ENCODE measurements at places on chromosomes 2 and 18. TPM values are rescaled to one million over a fixed set of nuclear protein-coding genes. Genes with fewer than 3 reads are reported as not detected.

The FHL2 gene
- total RNA-seq, result 21.9 TPM

DNA sequence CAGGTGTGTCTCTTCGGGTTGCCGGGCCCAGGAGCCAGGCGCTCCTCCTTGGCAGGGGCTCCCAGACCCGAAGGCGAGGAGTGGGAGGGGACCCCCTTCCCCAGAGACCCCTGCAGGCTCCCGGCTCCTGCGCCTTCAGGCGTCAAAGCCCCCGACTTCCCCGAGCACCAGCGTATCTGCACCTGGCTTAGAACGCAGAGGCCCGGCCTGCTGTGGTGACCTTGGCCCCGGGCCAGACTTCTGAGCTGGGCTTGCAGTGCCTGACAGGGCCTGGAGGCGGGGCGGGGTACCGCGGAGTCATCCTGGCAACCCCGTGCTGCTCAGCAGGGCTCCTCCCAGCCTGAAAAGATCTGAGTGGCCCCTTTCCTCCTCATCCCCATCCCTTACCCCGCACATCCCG lies 27.0 kb downstream of the SKA1 start:
- H3K27ac ChIP-seq, result no peak overlapping the region
- H3K4me1 ChIP-seq, result peaks cover 55% of the 10 kb centered on the region
- no peak for DNase-seq
- H3K4me3 ChIP-seq, result no peak overlapping the region
- peaks cover 7% of the 10 kb centered on the region for H3K27me3 ChIP-seq
- no peaks in the 10 kb centered on the region for H3K36me3 ChIP-seq

DNA sequence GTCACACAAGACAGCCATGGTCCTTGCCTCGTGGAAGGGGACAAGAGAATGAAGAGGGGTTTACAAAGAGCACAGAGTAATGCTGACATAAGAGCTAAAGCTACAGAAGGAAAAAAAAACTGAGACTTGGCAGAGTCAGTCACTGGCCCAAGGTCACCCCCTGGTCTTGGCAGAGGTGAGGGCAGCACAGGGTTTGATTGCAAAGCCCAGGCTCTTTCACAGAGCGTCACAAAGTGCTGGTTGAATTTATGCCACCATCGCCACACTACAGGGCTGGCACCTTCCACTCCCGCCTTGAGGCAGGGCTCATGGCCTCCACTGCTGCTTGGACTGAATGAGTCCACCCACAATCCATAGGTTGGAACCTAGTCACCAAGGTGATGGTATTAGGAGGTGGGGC lies 190.2 kb downstream of the INHBB start:
- H3K36me3 ChIP-seq, result no peaks in the 10 kb centered on the region
- peaks cover 14% of the 10 kb centered on the region for H3K4me1 ChIP-seq
- no peak overlapping the region for H3K4me3 ChIP-seq
- H3K27me3 ChIP-seq, result peaks cover 4% of the 10 kb centered on the region

The NYAP2 gene
- 1.00 TPM for total RNA-seq

DNA sequence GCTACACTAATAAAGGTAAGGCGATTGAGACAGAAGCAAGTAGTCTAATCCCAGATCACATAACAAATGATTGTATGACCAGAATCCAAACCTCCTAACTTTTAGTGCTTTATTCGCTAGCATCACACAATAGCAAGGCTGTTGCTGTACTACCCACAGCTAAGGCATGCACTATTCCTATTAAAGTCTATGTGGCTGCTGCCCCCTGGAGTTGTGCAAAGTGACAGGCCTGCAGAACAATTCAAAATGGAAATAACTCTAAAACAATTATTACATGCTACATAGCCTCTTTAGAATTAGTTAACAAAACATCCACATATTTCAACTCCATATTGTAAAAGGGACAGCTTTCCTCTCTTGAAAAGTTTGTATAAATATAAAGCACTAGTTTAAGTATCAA lies 6.0 kb downstream of the ERBB4 start:
- no peak for DNase-seq
- no peaks in the 10 kb centered on the region for H3K36me3 ChIP-seq

The NEUROD1 gene
- total RNA-seq, result 72.2 TPM

- no peak for DNase-seq
- no peaks in the 10 kb centered on the region for H3K36me3 ChIP-seq
- peaks cover 9% of the 10 kb centered on the region for H3K27me3 ChIP-seq
- H3K27ac ChIP-seq, result peak overlapping the region; percentile 46
Observed at GRCh38 chr2:130864830-130865800, 28.4 kb downstream of the ARHGEF4 start.

GRCh38 chr2:4507661-4508060 lies 804.3 kb downstream of the DCDC2C start:
- no peaks in the 10 kb centered on the region for H3K27me3 ChIP-seq
- no peaks in the 10 kb centered on the region for H3K4me1 ChIP-seq
- H3K36me3 ChIP-seq, result no peaks in the 10 kb centered on the region
- H3K27ac ChIP-seq, result no peak overlapping the region

The QPCT gene
- total RNA-seq, result 15.8 TPM

GRCh38 chr2:147358375-147358774 lies 486.5 kb upstream of the ACVR2A start:
- H3K36me3 ChIP-seq, result no peaks in the 10 kb centered on the region
- H3K27me3 ChIP-seq, result no peaks in the 10 kb centered on the region
- no peak overlapping the region for H3K27ac ChIP-seq

The ALKAL2 gene
- 10.6 TPM for total RNA-seq

The TACR1 gene
- total RNA-seq, result 1.5 TPM

- DNase-seq, result no peak
- H3K27me3 ChIP-seq, result no peaks in the 10 kb centered on the region
- H3K4me3 ChIP-seq, result no peak overlapping the region
- H3K4me1 ChIP-seq, result peaks cover 5% of the 10 kb centered on the region
- H3K36me3 ChIP-seq, result no peaks in the 10 kb centered on the region
Observed at GRCh38 chr2:121170577-121170976, 114.4 kb downstream of the TFCP2L1 start.

DNA sequence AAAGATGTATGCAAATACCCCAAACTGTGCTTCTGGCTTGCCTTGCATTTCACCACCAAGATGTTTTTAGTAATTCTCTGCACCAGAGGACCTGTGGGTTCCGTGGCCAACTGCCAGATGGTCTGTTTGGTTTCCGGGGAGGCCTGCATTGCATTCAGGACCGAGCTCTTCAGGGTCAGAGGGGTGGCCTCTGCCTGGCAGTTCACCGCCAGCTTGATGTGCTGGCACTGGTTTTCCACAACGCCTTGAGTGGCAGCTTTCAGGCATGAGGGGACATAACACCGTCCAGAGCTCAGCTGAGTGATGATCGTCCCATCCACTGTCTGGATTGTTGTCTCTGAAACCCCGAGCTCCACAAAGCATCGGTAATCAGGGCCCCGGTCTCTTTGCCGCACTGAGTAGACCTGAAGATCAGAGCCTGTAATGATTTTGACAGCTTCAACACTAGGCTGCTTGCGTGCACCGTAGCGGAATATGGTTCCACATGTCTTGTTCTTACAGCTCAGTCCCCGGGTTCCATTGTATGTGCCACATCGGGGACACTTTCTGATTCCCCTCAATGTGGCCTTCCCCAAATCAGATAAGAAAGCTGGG lies 9.4 kb downstream of the C2orf42 start:
- no peaks in the 10 kb centered on the region for H3K27me3 ChIP-seq
- H3K27ac ChIP-seq, result no peak overlapping the region
- H3K4me1 ChIP-seq, result no peaks in the 10 kb centered on the region
- no peak overlapping the region for H3K4me3 ChIP-seq
- no peak for DNase-seq
- peaks cover 3% of the 10 kb centered on the region for H3K36me3 ChIP-seq

DNA sequence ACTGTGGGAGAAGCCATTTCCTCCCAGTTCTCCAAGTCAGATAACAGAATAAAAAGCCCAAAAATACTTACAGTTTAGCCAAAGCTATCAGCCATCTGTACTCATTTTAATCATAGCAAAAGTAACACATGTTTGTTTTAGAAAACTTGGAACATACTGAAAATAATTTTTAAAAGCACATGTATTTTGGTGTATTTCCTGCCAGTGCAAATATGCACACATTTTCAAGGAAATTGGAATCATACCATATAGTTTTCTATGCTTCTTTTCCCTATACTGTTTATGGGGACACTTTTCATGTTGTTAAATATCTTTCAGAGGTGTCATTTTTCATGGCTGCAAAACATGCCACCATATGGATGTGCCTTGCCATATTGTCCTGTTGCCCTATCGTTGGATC lies 51.2 kb downstream of the BOD1L2 start:
- no peaks in the 10 kb centered on the region for H3K4me1 ChIP-seq
- no peak for DNase-seq
- no peaks in the 10 kb centered on the region for H3K36me3 ChIP-seq
